ENCODE measurements at places on chromosomes 1 and 21.

- no peak for DNase-seq
Measured at GRCh38 chr1:79364896-79365295, 358.4 kb upstream of the ADGRL4 start.

- DNase-seq = no peak
Measured at GRCh38 chr1:189783456-189783855, 694.2 kb downstream of the BRINP3 start.

- DNase-seq = no peak
Measured at GRCh38 chr1:245222931-245223595, 68.3 kb downstream of the KIF26B start.

DNA sequence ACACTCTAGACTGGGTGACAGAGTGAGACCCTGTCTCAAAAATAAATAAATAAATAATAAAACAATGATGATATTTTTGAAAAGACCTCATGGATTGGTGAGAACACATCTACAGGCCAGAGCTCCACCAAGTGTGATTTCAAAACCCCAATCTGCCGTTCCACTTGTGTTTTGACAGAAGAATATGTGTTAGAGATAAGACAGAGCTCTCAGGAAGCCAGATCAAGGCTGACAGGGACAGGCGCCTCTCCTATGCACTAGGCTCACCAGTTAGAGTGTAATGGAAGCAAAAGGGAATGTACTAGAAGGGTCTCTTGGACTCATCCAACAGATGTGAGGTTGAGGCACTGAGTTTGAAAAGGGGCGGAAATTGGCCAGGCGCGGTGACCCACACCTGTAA lies 110.7 kb upstream of the ERRFI1 start:
- no peak for DNase-seq

GRCh38 chr1:164261691-164262240 lies 297.2 kb upstream of the PBX1 start:
- no peak for DNase-seq

DNA sequence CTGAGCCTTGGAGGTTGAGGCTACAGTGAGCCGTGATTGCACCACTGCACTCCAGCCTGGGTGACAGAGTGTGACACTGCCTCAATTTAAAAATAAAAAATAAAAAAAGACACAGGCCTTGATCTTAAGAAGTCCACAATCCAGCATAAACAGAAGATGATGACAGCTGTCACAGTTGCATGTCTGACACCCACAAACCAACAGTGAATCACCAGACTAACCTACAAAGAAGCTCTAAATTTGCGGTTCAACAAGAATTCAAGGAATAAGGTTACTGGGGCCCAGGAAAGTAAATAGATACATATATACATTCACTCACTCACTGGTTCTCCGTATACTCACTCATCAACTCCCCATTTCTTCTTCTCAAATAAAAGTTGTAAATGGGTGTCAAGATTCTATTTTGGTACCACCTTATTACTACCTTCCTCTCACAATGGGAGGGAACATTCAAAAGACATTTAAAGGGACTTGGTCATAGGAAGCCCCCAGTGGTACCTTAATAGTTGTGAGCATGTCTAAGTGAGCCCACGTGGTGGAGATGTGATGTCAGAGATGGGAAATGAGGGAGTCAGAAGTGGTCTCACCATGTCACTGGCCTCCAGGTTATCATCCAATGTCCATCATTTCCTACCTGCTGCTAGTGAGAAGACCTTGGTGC lies 66.9 kb upstream of the PRDX6 start:
- no peak for DNase-seq

GRCh38 chr1:22709891-22710700 lies 543 bp upstream of the EPHB2 start:
- no peak for DNase-seq

GRCh38 chr1:185535621-185536020 lies 198.6 kb upstream of the HMCN1 start:
- DNase-seq = no peak

GRCh38 chr1:67834246-67834877 lies 1.1 kb upstream of the GNG12 start:
- DNase-seq = no peak

DNA sequence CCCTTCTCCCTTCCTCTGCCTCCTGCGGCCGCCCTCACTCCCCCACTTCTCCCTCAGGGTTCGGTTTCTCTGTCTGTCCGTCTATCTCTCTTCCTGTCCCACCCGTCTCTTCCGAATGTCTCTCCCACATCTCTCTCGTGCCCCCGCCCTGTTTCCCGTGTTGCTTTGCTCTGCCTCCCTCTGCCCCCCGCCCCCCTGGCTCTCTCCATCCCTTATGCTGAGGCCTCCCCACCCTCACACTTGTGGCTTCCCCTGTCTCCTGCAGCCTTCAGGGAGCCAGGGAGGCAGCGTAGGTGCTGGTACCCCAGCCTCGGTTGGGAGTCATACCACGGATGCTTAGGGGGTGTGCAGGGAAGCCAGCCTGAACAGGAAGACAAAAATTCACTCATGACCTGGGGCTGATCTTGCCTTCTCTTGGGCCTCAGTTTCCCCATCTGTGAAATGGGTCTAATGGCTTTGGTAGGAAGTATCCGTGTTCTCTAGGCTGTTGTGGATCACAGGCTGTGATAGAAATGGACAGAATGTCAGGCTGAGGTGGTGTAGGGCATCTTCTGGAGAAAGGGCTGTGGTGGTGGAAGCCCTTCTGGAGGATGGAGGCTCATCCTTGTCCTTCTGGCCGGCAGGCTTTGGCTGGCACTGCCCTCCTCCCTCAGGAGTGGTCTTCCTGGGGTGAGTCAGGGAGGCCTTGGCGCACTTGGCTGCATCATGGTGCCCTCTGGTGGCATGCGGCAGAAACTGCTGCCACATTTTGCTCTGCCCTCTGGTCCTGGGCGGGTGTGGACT lies 55.5 kb downstream of the FOXO6 start:
- peak; percentile 46 for DNase-seq

GRCh38 chr1:156407760-156408159 lies 38.7 kb downstream of the RHBG start:
- no peak for DNase-seq

DNA sequence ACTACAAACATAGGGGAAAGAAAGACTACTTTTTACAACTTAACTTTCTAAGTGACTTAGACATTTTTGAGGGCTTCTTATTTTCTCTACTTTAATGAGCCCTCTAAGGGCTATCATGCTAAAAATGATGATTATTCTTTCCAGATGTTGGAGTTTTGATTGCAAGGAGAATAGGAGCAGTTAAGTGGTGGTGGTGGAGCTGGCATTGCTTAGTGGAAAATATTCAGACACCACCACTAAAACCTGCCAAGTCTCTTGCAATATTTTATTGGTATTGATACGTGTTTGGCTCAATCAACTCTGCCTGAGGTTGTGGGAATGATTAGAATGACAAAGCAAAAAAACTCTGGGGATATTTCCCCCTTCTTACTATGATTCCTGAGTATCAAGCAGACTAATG lies 82.6 kb upstream of the PTGFR start:
- no peak for DNase-seq

GRCh38 chr1:68383092-68383491 lies 66.7 kb downstream of the RPE65 start:
- no peak for DNase-seq

DNA sequence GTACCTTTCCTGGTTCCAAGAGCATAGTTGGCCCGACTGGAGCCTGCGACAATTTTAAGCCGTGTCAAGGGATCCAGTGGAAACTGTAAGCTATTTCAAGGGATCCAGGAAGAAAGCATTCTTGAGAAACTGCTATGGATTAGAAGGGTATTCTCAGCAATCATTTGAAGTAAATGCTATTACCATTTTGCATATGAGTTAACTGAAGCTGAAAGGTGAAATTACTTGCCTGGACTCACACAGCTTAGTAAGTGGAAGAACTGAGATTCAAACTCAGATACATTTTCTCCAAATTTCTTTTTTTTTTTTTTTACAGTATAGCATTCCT lies 589 bp downstream of the ZNF684 start:
- no peak for DNase-seq

GRCh38 chr1:204225841-204226735 lies 12.3 kb upstream of the GOLT1A start:
- DNase-seq = no peak

GRCh38 chr1:229270547-229271447 lies at the start of gene RAB4A:
Gene RAB4A (plus strand): TSS chr1:229271111. CDS start chr1:229271340, 229 bp downstream.
- DNase-seq = peak; percentile 65

DNA sequence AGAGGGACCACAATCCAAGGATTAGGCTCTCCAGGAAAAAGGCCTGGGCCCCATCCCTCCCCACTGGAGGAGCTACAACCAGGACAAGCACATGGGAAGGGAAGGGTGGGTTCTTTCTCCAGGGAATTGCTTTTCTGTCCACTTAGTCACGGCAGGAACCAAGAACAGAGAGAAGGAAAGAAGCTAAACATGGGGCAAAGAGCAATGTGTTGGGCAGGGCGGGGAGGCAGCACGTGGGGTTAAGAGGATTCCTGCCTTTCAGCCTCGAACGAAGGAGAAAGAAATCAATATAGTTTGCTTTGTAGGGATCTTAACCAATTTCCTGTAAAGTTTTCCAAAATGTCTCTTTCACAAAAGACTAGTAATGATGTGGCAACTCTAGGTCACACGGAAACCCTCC lies 21.7 kb downstream of the ERI3 start:
- no peak for DNase-seq

DNA sequence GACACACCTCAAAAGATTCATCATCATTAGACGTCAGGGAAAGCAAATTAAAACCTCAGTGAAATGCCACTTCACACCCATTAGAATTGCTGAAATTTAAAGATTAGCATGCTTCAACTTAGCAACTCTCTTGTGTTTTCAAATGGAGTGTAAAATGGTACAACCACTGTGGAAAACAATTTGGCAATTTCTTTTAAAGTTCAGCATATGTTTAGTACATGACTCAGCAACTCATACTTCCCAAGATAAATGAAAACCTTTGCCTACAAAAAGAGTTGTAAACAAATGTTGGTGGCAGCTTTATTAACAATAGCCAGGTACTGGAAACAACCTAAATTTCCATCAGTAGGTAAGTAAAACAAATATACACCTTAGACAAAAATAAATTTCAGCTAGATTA lies 42.7 kb downstream of the ST3GAL3 start:
- DNase-seq = no peak

GRCh38 chr1:206513312-206514111 lies 6.2 kb downstream of the RASSF5 start:
- DNase-seq = no peak

DNA sequence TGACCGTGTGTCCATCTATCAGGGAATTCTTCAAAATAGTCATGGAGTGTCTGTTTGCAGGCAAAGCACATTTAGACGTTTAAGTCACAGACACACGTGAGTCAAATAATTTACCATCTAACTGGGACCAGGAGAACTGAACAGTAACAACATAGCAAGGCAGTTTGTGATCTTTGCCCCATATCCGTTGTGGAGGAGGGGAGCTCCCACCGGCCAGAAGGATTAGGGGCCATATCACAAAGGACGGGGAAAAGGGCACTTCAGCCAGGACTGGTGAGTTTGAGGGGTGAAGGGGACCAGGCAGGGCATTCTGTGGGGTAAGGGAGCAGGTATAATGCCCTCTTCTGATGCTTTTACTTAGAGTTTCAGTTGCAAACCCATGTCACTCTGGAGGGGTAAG lies 22.9 kb downstream of the ELAPOR1 start:
- no peak for DNase-seq

DNA sequence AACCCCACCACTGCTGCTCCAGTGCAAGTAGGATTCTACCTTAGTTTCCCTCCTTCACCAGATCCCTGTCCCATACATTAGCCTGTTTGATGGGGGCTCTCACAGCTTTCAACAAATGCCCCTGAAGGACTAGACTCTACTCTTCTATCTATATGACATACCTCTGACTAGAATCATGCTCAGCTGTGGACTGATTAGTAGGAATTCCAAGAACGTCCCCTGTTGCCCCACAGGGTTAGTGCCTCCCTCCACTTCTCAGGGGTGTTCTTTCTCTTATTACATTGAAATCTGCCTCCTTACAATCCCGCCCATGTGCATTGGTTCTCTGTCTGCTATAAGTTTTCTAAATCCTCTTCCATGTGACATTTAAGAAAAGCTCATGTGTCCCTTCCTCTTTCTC lies 375.9 kb upstream of the DUSP10 start:
- DNase-seq = no peak

- DNase-seq = no peak
Measured at GRCh38 chr1:155185783-155186066, 12.1 kb downstream of the TRIM46 start.

GRCh38 chr1:219109424-219110018 lies 64.2 kb upstream of the LYPLAL1 start:
- no peak for DNase-seq

DNA sequence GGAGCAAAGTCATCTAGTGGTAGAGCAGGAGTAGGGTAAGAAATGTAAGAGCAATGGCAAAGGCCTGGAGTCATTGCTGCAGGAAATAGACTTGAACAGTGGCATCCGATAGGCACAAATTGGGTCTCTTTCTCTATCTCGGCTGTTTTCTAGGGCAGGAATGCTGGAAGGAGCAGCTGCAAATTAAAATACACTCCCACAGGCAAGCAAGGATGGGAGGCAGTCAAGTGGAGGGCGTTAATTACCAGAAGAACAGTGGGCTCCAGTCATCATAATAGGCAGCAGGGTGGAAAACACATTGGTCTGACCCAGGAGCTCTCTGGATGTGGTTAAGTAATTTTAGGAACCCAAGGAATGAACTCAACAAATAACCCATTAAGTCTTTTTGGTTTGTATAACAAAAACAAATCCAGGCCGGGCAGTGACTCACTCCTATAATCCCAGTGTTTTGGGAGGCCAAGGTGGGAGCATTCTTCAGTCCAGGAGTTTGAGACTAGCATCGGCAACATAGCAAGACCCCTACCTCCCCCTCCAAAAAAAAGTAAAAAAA lies 7.8 kb upstream of the TDRD5 start:
- no peak for DNase-seq

GRCh38 chr1:165886983-165887382 lies 59.6 kb downstream of the UCK2 start:
- DNase-seq = no peak

GRCh38 chr21:17612023-17612564 lies 607 bp downstream of the BTG3 start:
- no peak for DNase-seq

GRCh38 chr1:107149946-107150345 lies 9.1 kb downstream of the NTNG1 start:
- no peak for DNase-seq

DNA sequence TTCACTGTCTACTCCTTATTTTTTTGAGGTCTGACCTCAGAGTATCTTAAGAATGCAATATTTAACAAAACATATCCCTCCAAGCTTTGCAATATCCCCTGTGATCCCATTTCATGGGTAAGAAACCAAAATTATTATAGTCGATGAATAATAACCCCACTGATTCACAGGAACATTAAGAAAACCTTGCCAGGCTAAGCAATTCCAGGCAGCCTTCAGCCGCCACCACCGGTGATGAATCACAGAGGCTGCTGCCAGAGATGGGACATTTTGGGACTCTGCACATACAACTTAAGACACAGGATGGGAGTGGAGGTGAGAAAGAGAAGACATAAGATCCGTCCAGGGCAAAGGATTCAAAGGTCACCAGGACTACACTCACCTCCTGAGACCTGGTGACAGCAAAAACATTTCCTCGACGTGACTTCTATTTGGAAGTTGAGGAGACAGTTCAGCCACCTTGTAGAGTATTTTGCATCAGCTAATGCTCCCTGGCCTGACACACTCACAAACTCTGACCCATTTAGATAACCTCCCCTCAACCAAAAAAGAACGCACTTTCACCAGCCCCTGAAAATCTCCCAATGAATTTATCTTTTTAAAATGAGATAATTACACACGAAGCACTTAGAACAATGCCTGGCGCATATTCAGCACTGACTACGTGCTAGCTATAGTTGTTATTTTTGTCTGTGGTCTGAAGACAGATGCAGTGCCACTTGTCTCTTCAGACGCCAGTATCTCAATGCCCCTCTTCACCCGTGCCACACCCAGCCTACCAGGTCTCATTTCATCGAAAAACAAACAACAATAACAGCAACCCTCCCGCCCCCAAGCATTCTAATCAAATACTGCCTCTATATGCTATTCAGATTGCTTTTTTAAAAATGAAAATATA lies 17.8 kb upstream of the OVAAL start:
- no peak for DNase-seq

Measured in activated T-helper 9 cell treated with anti-CD3 and anti-CD28 coated beads, Interleukin-2, amount 50 U/mL, for 16 hours (primary cell).